ENCODE measurements at places on chromosomes 2 and 18.
A peak's percentile ranks its signal among the peaks of the same experiment; 100 is the strongest.

DNA sequence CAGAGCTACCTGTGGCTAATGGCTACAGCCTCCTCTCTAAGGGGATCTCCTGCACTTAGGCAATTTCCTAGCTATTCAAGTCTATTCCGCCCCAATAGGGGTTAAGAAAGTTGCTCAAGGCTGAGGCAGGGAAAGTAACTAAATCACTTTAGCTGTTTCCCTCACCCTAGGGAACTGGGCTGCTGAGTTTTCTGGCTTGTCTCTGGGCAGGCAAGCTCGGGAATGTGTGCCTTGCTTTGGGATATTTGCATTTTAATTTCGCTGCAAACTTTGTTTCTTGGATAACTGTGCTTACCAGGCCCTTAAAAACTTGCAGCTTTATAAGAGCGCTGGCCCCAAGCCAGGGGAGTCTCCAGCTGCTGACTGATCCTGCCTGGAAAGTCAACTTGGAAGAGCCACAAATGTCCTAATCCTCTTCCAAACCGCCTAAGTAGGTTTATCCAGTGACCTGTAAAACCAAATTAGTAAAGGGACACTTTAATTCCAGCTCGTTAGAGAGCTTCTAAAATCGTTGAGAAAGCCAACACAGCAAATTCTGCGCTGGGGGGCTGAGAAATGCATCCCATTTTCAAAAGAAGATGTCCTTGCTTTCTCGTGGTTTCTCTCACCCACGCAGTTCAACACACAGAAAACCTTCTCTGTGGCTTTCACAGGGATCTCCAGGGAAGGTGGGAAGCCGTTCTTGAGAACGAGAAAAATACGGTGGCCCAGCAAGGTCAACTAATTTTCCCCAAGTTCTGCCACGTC lies 59.5 kb upstream of the SP3 start:
- no peak for DNase-seq

GRCh38 chr2:60843006-60843405 lies 38.4 kb upstream of the REL start:
- no peak for DNase-seq

DNA sequence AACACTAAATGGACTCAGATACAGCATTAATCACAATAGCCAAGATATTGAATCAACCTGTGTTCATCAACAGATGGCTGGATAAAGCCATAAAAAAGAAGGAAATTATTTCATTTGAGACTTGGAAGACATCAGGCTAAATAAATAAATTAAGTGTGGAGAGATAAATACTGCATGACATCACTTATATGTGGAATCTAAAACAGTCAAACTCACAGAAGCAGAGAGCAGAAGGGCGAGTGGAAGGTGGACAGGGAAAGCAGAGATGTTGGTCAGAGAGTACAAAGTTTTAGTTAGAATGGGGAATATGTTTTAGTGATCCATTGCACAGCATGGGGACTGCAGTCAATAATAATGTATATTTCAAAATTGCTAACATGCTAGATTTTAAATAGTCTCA lies 207.2 kb downstream of the VAPA start:
- DNase-seq = no peak

GRCh38 chr2:202034249-202035088 lies 814 bp downstream of the FZD7 start:
- no peak for DNase-seq

- no peak for DNase-seq
Measured at GRCh38 chr2:232518844-232519243, 1.3 kb upstream of the PRSS56 start.

GRCh38 chr2:99643787-99644418 lies 154.1 kb upstream of the REV1 start:
- DNase-seq = no peak

- DNase-seq = no peak
Measured at GRCh38 chr2:20208476-20208859, 16.5 kb downstream of the SDC1 start.

- no peak for DNase-seq
Measured at GRCh38 chr2:224174990-224175389, 135.9 kb upstream of the SERPINE2 start.

DNA sequence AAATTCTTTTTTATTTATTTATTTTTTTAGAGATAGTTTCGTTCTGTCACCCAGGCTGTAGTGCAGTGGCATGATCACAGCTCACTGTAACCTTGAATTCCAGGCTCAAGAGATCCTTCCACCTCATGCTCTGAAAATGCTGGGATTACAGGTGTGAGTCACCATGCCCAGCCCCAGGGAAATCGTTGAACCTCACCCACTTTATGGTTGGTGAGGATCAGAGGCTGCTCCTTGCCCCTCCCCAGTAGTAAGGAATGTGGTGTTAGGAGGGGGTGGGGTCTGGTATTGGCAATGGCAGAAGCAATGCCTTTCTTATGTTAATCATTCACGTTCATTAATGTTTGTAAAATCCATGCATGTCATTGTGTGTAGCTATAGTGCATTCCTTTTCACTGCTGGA lies 161.9 kb downstream of the SUCLG1 start:
- no peak for DNase-seq

DNA sequence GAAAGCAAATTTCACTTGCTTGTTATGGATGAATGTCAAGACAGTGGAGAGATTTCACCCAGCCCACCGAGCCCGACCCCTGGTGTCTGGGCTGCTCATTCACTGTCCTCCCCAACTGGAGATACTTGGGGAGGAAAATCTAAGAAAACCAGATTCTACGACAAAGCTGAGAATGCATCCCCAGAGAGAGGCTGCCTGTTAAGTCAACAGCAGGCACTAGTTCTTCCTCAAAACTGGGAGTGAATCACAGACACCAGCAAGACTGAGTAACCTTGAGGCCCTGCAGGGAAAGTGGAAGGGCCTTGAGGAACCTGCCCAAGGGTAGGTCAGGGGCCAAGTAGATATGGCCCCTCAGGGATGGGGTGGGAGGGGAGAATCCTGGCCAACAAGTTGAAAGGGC lies 34.2 kb upstream of the MLPH start:
- DNase-seq = no peak

GRCh38 chr2:236574424-236575145 lies 5.0 kb downstream of the ACKR3 start:
- no peak for DNase-seq

DNA sequence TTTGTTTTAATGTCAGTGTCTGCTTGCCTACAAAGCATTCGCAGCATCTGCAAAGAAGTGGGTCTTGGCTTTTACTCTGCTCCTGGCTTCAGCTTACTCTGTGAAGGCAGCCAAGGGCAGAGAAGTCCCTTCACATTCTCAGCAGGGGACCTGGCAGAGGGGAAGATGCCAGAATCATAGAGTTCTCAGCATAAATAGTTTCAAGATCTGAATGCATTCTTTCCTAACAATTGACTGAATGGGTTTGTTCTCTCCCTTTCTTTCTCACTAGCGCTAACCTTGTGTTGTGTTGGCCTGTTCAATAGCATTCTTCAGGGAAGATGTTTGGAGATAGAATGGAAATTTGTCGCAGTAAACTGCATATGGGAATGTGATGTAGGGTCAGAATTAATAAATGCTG lies 106.9 kb downstream of the FARSB start:
- no peak for DNase-seq

DNA sequence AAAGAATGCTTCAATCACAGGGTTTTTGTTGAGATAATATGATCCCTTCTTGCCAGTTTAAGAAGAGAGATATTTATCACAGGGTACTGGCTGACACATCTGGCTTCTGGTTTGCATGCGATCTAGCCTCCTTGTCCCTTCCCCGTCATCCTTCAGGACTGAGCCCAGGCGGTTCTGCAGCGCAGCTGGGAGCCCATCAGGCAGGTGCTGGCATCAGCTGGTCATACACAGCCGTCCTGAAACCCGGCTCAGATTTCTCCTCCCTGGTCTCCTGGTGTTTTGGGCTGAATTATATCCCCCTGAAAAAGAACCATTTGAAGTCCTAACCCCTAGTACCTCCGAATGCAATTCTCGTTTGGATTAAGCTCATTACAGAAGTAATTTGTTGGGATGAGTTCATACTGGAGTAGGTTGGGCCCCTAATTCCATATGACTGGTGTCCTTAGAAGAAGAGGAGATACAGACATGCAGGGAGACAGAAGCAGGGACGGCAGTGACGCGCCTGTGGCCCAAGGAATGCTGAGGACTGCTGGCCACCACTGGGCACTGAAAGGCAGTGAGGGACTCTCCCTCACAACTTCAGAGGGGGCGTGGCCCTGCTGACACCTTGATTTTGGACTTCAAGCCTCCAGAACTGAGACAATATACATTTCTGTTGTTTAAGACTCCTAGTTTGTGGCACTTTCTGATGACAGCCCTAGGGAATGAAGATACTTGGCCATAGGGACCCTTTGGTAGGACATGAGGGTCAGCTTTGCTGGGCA lies 83.9 kb upstream of the ODC1 start:
- DNase-seq = no peak

DNA sequence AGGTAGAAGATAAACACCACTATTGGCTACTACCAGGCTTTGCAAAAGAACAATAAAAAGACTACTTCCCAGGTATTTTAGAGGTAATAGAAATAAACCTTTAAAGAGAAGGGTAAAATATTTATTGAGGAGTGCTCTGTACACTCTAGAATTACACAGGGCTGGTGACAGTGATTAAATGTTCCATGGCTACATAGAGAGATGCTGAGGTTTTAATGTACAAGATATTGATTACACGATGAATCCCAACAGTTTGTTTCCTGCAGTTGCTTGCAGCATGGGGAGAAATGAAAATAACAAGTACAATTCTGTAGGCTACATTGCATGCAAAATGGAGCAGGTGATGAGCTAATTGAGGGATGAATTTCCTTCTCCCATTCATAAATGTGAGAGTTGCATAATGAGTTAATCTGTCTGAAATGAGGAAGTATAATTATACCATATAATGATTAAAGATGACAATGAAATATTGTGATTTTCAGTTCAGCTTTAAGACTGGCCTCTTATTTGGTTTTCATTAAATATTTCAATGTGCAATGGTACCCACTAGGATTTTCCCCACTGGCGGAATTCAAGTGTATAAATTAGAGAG lies 266.1 kb downstream of the SOCS6 start:
- no peak for DNase-seq

DNA sequence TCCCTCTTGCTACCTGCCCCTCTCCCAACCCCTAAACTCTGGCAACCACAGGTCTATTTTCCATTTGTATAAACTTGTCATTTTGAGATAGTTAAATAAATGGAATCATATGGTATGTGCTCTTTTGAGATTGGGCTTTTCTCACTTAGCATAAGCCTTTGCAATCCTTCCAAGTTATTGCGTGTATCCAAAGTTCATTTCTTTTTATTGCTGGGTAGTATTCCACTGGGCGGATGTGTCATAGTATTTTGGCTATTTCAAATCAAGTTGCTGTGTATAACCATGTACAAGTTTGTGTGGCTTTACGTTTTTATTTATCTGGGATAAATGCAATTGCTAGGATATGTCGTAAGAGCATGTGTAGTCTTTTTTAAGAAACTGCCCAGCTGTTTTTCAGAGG lies 55.5 kb upstream of the CUL3 start:
- no peak for DNase-seq

DNA sequence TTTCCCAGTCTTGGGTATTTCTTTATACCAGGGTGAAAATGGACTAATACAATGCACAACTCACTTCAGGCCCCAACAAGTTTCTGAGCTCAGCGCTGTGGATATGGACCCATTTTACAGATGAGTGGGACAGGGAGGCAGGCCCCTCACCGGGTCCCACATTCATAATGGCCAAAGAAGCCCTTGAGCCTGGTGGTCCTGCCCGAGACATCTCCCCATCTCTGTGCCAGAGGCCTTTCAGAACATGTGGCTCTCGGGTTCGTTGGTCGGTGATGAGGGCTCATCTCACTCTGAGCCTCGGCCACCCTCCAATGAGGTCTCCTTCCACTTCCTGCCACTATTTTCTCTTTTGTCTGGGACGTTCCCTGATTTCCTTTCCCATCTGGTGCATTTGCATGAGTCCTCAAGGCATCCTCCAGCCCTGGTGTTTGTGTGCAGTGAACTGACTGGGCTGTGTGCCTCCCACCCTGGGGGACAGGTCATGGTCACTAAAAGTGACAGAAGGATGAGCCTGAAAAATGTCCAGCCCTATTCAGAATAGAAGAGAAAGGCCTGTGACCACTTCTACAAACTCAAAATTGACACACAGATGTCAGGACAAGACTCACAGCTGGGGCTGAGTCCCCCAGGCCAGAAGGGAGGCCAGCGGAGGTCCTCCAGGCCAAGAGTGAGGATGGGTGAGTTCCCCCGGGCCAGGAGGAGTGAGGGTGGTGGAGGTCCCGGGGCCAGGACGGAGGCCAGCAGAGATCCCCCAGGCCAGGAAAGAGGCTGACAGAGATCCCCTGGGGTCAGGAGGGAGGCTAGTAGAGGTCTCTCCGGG lies 134.5 kb downstream of the PTGR3 start:
- DNase-seq = no peak

GRCh38 chr2:96934182-96934495 lies 52.2 kb downstream of the FAM178B start:
- no peak for DNase-seq

- no peak for DNase-seq
Measured at GRCh38 chr18:35525795-35526494, 28.2 kb upstream of the INO80C start.

- DNase-seq = no peak
Measured at GRCh38 chr2:30948130-30948529, 140.9 kb upstream of the CAPN13 start.

DNA sequence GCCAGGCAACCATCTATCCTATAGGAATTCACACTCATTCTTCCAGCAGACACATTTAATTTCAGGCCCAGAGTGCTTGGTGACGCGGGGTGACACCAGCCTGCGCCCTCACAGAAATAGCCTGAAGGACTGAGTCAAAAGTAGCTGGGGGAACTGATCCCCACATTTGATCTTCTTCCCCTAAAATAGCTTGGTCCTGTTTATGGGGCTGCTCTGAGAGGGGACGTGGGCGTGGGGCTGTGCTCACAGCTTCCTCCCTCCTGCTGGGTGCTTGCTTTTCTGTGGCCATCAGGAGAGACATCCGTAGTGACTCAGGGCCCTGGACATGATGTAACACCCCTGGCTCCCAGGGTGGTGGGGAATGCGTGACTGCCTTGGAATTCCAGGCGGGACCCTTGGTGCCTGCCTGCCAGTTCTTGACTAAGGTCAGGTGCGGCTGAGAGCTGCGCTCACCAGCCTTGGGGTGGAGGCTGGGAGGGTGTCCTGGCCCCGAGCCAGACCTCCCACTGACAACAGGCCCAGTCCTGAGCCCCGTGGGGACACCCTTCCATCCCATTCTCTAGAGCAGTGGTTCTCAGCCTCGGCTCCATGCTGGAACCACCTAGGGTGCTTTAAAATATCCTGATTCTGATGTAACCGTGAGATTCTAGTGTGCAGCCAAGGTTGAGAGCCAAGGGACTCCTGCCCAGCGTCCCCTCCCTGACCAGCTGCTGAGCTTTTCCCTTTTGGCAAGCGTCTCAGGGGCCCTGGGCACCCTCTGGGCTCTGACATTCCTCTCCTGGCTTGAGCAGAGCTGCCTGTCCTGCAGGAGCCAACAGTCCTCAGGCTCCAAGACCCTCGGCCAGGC lies 47.4 kb upstream of the SMAD7 start:
- DNase-seq = no peak

- DNase-seq = no peak
Measured at GRCh38 chr18:51513517-51513916, 316.0 kb upstream of the MEX3C start.

- no peak for DNase-seq
Measured at GRCh38 chr2:176128172-176128981, 1.1 kb upstream of the HOXD8 start.

GRCh38 chr2:195535911-195536522 lies 121.0 kb upstream of the SLC39A10 start:
- peak; percentile 88 for DNase-seq

GRCh38 chr2:44843641-44844310 lies 97.7 kb upstream of the SIX3 start:
- no peak for DNase-seq

- DNase-seq = no peak
Measured at GRCh38 chr2:118683460-118683859, 164.0 kb downstream of the EN1 start.

All from CD4-positive, alpha-beta T cell treated with Interleukin-6 at 100 ng/mL for 8 hours (primary cell).